Fibroblast of the conjunctiva (primary cell): ENCODE measurements at places on chromosomes 5 and 9.

DNA sequence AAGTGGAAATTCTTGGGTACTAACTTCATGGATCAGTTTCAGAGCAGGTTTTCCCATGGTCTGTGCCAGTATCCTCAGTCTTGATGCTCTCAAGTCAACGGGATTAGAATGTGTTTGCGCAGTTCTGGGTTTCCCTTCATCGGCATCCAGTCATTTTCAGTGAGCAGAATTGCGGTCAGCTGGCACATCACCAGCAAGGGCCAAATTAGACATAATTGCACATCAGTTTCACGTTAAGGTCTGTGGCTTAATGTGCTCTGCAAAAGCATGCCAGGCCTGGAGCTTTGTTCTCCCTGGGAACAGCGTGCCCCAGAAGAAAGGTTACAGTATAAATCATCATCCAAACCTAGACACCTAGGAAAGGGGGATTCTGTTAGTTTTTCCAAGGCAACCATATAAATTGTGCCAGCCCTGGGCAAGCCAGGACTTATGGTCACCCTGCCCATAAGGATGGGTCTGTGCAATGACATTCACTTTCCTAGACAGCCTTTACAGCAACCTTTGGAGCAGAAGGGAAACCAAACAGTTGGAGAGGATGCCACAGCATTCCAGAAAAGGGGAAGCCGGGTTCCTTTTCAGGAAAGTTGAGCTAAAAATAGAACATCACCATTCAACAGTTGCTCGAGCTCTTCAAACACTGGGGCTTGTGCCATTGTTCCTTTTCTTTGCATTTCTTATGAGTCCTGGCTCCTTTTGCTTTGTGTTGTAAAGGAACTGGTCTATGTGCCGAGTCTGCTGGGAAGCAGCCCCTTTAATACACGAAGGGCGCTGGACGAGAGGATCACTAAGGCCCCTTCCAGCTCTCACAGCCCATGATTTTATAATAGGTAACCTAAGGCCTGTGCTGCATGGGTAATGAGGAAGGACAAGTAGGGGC is 23.1 kb downstream of the IQGAP2 start:
- no peak for DNase-seq

GRCh38 chr9:126591083-126591482 is 22.6 kb upstream of the LMX1B start:
- no peak for DNase-seq

- no peak for DNase-seq
These were observed 198.5 kb downstream of the DNAH5 start for GRCh38 chr5:13746026-13746425.

DNA sequence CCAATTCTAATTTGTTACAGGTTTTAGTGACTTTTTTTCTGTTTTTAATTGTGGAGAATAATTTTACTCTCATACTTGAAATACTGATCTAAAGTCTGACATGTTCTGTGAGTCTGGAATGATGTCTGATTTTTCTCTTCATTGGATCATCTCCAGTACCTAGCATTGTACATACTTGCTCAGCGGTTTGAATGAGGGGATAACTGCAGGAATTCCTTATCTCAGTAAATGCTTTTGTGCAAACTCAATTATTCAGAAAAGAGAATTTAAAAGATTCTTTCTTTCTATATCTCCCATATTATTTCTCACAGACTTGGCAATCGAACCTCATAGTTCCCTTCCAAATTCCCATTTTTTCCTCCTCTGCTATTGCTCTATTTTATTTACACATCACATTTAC is 397.9 kb upstream of the SGCD start:
- no peak for DNase-seq

- DNase-seq, result no peak
These were observed 2.1 kb downstream of the C9orf78 start for GRCh38 chr9:129832982-129833381.

DNA sequence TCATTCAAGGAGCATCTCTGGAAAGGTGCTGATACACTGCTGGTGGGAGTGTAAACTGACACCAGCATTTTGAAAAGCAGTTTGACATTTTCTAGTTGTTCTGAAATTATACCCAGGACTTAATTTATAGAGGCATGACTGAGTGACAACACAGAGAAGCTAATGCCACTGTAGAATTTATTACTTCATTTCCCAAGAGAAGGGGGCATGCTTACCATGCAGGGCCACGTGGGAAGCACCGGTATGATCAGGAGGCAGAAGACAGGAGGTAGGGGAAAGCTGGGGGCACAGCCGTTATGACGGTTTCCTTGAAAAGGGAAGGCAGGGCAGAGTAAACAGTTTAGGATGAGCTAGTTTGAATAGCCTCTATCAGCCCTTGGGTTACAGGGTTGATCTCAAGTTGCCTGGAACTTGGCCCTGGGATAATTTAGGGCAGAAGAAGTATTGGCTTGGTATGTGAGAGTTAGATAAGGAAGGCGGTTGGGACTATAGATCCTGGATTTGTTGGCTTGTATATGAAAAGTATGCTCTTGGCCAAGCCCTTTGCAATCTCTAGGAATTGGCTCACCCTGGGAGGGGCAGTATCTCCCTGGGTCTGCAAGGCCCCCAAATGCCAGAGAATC is 305.7 kb downstream of the ENC1 start:
- no peak for DNase-seq
